Hippocampal formation (tissue), 2 donors: ENCODE measurements at places on chromosomes 3 and 15.

DNA sequence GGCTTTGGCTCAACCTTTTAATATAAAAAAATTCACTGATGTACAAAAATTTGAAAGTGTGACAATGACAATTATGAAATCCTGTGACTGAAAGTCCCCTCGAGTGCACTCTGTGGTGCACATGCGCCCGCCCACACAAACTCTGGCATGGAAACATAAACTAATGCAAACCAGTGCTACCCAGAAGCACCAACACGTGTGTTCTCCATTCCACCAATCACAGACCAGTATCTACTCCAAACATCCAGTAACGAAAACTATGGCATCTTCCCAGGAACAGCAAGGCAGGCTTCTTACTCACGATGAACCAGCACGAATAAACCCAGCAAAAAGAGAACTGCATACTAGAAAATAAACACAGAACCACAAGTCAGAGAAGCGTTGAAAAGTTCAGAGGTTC is 11.7 kb upstream of the NMB start:
- DNase-seq: no peak

GRCh38 chr3:78257951-78258530 is 1218.1 kb downstream of the ROBO2 start:
- no peak for DNase-seq

DNA sequence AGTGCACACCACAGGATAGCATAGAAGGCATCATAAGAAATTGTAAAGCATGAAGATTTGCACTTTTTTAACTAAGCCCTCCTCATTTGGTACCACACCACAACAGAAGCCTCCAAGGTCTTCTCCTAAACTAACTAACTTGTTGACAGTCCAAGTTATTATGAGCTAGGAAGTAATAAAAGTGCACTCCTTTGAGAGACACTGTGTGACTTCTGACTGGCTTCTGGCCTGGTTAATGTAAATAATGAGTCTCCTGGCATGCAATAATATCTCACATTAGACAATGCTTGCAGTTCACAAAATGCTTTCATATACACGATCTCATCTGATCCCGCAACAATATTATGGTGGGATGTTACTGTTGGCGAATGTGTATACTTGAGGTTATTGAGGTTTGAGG is 103.9 kb upstream of the SLC24A5 start:
- DNase-seq: no peak

GRCh38 chr15:101107625-101108460 is 144.0 kb downstream of the CHSY1 start:
- DNase-seq: no peak

GRCh38 chr3:8589880-8590556 is 54.6 kb downstream of the SSUH2 start:
- no peak for DNase-seq

DNA sequence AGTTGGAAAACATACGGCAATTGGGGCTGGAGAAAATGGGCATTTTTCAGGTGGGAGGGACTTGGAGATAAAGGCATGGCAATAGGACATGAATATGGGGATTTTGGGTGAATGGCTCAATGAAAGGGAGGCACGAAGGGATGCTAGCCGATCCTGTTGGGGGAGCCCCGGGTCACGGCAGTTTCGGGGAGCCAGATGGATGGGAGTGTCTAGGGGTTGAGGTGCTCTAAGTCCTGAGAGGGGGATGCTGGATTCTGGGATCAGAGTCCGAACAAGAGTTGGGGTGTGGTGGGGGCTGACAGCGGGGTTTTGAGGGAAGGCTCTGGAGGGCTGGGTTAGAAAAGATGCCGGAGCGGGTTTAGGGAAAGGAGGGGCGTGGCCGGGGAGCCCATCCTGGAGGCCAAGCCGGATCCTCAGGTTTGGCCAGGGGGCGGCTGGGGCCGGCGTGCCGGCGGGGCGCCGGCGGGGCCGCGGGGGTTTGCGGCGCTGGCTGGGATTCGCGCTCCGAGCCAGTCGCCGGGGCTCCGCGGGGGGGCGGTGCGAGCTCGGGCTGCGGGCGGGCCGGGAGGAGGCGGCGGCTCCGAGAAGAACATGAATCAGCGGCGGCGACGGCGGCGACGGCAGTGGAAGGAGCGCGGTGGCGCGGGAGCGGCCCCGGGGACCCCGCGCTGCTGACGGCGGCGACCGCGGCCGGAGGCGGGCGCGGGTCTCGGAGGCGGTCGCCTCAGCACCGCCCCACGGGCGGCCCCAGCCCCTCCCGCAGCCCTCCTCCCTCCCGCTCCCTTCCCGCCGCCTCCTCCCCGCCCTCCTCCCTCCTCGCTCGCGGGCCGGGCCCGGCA is at the start of gene TYRO3:
TYRO3 (plus strand) TSS at position 813 of the 839 bp plus-strand sequence. CDS start 46 bp downstream, outside the sequence.
- DNase-seq: peak; percentile 56

- DNase-seq: no peak
These were observed 131.2 kb downstream of the KLF13 start for GRCh38 chr15:31457631-31458526.

- no peak for DNase-seq
These were observed 37.7 kb downstream of the NCK1 start for GRCh38 chr3:136899622-136900158.

GRCh38 chr15:90735923-90736322 is 18.8 kb downstream of the BLM start:
- no peak for DNase-seq

GRCh38 chr15:40366457-40367370 is 8.7 kb downstream of the DISP2 start:
- peak; percentile 77 for DNase-seq

GRCh38 chr3:71317749-71318457 is 265.6 kb downstream of the FOXP1 start:
- DNase-seq: no peak

GRCh38 chr3:39249453-39250115 is 30.3 kb downstream of the CX3CR1 start:
- DNase-seq: no peak

- peak; percentile 87 for DNase-seq
These were observed 7.2 kb downstream of the GLDN start for GRCh38 chr15:51348688-51349087.

DNA sequence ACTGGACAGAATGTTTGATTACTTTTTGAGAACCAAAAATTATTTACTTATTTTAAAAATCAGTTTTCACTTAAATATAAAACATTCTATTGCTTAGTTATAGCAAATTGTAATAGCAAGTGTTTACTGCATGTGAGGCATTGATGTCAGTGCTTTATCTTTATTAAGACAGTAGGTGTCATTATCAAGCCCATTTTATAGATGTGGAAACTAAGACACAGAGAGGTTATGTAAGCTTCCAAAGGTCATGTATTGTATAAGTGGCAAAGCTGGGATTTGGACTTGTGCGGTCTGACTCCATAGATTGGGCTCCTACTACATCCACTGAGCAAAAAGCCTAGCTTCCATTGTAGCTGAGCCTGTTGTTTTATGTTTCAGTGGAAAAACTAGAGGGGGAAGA is 17.6 kb downstream of the ZNF589 start:
- no peak for DNase-seq

DNA sequence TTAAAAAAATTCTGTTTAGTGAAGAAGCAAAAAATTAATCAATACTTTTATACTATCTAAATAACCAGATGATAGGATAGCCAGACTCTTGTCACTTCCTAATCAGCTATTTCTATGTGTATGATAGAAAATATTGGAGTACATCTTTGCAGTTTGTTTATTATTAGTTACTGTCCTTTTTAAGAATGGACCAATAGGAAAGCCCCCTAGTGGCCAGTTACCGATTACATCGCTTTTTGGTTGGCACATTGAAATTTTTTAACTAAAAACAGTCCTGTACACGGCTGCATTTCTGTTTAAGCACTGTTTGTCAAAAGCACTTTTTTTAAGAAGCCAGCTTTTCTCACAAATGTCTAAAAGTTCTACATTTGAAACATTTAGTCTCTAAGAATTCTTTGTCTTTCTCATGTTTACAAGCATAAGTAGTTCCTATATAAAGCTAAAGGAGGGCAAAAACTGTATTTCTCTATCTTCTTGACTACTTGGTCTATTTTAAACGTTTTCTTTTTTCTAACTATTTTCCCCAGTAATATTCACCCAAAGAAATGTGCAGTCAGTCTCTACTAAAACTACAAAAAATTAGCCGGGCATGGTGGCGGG is 253.2 kb upstream of the LRTM1 start:
- peak; percentile 45 for DNase-seq

DNA sequence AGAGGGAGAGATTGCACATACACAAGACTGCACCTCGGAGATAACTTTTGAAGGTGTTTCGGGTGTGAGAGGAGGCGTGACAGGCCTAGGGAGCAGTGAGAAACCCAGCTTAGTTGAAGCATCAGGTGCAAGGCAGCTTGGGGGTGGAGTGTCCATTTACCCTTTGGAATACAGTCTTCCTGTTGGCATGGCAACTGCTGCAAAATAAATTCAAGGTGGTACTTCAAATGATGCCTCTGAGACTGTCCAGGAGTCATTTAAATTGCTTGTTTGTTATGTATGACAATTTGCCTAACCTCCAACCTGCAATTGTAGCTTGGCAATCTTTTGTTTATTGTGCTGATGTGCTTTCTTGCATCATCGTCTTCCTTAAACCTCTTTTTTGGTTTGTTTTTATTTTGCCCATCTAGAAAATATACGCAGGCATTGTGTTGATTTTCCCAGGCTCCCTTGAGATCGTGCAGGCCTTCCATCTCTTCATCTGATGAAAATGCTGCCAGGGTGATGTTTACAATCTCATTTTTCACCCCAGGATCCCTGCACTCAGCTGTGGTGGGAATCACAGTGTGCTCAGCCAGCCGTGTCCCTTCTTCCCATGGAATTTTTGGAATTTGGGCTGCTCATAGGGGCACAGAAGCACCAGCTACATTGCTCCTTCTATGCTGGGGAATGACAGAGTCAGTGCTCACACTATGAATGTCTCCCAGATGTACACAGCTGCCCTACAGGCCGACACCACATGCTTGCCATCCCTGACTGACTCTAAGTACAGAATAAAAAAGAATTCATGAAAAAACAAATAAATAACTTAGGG is 583.1 kb upstream of the CFAP20DC start:
- DNase-seq: no peak

GRCh38 chr3:154886437-154886836 is 193.7 kb upstream of the MME start:
- no peak for DNase-seq

GRCh38 chr3:56459719-56460118 is 8.5 kb downstream of the ERC2 start:
- DNase-seq: no peak

DNA sequence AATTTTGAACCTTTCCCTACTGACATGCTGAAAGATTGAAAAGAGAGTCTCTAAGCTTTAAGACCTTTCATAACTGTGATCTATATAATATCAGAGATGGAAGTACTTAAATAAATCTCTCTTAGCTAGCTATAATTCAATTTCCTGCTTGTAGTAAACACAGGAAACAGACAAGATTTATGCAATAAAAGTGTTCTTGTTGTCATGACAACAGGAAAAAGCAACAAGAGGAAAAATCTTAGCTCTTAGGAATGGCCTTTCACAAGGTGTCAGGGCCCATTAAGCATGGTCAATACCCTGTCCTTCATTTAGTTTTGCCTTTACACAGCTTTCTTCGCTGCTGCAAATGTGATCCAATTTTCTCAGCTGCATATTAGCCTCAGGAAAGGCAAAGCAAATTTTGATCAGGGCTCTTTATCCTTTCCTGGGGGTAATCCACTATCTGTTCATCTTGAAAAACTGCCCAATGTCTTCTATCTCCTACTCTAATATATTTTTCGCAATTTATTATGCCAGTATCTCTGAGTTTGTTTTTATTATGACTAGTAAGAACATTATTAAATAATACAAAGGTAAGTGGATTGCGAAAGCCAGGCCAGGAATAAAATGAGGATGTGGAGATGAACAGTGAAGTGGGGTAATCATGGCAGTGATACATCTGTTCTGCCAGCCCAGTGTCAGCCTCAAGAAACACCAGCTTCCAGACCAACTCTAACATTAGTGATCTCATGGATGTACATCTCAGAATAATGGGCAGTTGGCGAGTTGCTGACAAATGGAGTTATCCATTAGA is 28.7 kb downstream of the SIDT1 start:
- no peak for DNase-seq

DNA sequence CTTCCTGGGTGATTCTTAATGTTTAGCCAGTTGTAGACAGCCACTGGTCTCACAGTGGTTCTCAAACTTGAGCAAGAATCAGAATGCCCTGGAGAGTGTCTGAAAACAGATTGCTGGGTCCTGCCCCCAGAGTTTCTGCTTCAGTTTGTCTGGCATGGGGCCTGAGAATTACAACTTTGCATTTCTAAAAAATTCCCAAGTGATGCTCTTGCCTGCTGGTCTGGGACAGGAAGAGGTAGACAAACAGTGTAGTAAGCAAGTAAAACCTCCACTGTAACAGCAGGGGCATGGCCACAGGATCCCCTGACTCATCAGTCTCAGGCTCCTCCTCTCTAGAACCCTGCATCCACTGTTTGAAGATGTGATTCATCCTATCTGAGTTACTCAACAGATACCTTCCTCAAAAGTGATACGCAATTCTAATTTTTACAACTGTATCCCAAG is 36.5 kb downstream of the DZIP1L start:
- no peak for DNase-seq

DNA sequence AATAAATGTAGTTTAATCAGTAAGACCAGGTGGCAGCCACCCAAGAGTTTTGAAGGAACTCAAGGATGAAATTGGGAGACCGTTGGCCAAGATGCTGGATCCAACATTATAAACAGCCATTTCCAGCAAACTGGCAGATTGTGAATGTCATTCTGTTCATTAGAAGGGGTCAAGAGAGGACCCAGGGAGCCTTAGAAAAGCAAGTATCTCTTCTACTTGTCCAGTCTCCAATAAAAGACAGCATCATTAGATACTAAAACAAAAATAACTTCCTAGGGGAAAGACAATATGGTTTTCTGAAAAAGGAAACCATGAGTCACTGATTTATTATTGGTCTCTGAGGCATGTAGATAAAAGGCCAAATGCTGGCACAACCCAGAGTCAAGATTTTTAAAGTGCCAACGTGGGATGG is 67.9 kb downstream of the GADL1 start:
- no peak for DNase-seq

DNA sequence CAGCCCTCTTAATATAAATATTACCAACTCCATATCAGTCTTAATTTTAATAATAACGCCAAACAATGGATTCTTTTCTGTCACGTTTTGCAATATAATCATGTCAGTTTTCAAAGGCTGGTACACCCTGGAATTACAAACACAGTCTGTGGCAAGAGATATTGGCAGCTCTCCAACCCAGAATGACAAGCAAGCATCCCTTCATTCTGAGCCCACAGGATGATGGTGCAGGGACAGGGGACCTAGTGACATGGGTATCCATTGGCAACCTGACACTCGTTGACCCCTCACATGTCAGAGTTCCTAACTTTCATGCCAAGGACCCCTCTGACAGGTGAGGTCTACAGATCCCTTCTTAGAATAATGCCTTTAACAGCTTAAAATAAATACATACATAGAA is 154.5 kb upstream of the TSC22D2 start:
- DNase-seq: no peak

DNA sequence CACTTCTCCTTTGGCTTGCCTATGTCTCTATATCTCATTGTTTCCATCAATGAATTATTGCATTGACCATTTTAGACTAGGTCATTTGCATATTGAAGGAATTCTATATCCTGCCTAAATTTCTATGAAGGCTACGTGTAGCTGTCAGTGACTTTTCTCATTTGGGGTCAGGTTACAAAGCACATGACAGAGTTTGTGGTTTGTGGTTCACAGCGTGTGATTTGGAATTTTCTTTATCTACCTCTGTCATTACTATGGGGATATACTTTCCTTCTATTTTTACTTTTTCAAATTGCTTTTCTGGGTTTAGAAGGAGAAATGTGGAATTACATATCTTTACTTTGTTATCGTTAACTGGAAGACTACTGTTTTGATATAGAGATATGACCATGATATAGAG is 317.3 kb upstream of the CFAP20DC start:
- no peak for DNase-seq
